ENCODE measurements at places on chromosomes 7 and 10. TPM values are rescaled to one million over a fixed set of nuclear protein-coding genes. Genes with fewer than 3 reads are reported as not detected.

- no peak for DNase-seq
Observed at GRCh38 chr10:110387983-110388686, 83.4 kb upstream of the SMNDC1 start.

DNA sequence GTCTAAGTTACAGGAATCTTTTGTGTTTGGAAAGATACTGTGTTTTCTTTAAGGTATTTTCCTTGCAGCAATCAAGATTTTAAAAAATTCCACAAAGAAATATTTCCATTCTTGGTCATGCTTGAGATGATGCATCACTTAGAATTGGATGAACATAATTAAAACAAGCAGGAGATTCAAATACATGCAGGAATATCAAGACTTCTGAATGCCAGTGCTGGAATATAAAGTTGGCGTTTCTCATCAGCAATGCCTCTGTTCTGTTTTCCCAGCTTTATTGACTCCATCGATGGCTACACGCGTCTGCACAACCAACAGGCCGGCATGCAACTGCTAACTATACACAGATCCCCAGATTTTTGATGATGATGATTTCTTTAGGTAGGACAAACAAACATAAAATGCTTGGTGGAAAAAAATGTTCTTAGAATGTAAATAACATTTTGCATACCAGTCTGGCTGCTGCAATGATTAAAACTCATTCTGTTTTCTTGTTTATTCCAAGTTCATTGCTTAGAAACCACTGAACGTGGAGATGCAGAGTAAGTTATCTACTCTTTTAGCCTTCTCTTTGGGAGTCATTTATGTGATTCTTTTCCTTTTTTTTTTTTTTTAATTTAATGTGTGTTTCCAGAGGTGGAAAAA, 91.3 kb upstream of the FAM171A1 start:
- no peak for DNase-seq

DNA sequence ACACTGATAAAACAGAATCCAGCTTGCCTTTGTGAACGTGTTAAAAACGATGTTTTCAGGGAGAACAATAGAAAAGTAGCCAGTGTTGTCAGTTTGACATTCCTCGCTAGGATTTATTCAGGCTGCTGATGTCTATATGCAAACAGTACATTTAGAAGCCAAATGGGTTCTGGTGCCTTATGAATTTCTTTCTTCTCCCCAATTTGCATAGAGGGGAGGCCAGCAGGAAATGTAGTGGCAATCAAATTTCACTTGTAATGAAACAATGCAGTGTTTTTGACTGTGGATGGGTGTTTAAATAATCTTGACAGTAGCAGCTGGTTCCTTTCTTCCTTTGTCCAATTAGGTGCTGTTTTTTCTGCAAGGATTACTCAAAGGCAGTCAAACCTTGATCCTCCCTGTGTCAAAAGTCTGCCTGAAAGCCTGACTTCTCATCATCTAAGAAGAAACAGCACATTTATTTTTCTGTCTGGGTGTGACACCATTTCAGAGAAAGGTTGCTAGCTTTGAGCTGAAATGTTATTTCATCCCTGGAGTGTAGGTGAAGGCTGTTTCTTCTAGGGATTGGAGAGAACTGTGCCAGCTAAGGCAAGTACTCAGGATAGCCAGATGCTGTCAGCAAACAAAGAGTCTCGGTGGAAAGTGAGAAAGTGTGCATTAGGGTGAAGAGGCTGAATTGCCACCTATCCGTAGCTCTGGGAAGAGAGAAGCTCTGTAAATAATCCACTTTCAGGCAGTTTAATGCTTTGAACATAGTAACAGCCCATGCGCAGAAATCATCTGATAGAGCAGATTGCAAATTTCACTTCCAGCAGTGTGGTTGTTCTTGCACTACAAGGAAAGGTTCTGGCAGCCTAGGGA, 36.6 kb upstream of the ZNRF2 start:
- DNase-seq = no peak

- no peak for DNase-seq
Observed at GRCh38 chr7:148803094-148803493, 81.0 kb downstream of the EZH2 start.

DNA sequence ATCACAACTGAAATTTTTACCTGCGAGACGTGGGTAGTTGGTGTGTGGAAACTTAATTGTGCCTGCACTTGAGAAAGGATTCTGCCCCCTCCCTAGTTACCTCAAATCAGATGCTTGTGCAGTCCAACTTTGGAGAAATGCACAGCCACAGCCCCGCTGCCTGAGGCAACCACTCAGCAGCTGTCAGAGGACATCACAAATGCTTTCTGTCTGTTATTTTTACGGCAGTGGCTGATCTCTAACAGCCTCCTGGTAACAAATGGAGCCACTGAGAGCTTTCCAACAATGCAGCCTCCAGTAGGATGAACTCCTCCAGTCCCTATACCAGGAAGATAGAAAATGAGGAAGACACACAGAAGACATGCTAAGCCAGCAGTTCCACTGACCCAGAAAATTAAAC, 712.2 kb upstream of the GHITM start:
- DNase-seq = no peak

DNA sequence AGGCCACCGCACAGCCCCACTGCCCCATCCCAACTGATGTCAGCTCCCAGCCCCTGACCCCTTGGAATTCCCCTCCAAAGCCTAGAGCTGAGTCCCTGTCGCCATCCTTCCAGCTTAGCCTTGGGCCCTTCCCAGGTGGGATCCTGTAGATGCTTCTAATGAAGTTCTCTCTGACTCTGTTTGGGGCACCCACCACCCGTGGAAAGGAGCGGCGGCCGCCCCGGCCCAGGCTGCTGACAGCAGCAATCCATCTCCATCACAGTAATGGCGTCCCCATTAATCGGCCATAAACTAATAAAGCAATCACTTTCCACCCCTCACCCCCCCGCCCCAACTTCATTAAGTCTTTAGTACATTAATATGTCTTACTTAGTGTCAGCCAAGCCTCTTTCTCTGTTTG, 25.6 kb downstream of the KAZALD1 start:
- no peak for DNase-seq

Gene SLC16A12
- 18.7 TPM for polyA plus RNA-seq

Gene PDZD8
- 41.4 TPM for polyA plus RNA-seq

Gene RAPGEF5
- 38.6 TPM for polyA plus RNA-seq

Gene RBM48
- polyA plus RNA-seq = 18.5 TPM

Measured in renal pelvis (tissue), 12 donors.